ENCODE measurements at places on chromosomes 1 and 21. TPM values are rescaled to one million over a fixed set of nuclear protein-coding genes. Genes with fewer than 3 reads are reported as not detected.

GRCh38 chr21:33870768-33871167 lies 44.8 kb downstream of the ATP5PO start:
- H3K4me1 ChIP-seq: no peaks in the 10 kb centered on the region
- DNase-seq: peak; percentile 23
- no peak overlapping the region for H3K27ac ChIP-seq
- no peak overlapping the region for H3K4me3 ChIP-seq

GRCh38 chr1:16181887-16182719 lies 26.2 kb upstream of the EPHA2 start:
- H3K36me3 ChIP-seq: no peaks in the 10 kb centered on the region
- peaks cover 18% of the 10 kb centered on the region for H3K4me1 ChIP-seq
- H3K4me3 ChIP-seq: no peak overlapping the region
- H3K27me3 ChIP-seq: no peaks in the 10 kb centered on the region

GRCh38 chr1:143735764-143736461 lies 235.9 kb downstream of the FAM72C start:
- no peaks in the 10 kb centered on the region for H3K4me1 ChIP-seq
- H3K27me3 ChIP-seq: peaks cover 30% of the 10 kb centered on the region
- no peaks in the 10 kb centered on the region for H3K36me3 ChIP-seq
- no peak for DNase-seq
- peak overlapping the region; percentile 58 for H3K4me3 ChIP-seq
- peak overlapping the region; percentile 64 for H3K27ac ChIP-seq

GRCh38 chr1:29408831-29409605 lies 172.7 kb downstream of the PTPRU start:
- no peaks in the 10 kb centered on the region for H3K36me3 ChIP-seq
- H3K27me3 ChIP-seq: peaks cover 73% of the 10 kb centered on the region
- no peaks in the 10 kb centered on the region for H3K4me1 ChIP-seq
- H3K27ac ChIP-seq: no peak overlapping the region

GRCh38 chr1:1921901-1922701 lies 3.0 kb upstream of the TMEM52 start:
- H3K27me3 ChIP-seq: peaks cover 13% of the 10 kb centered on the region
- H3K27ac ChIP-seq: no peak overlapping the region
- peak; percentile 73 for DNase-seq
- peaks cover 24% of the 10 kb centered on the region for H3K4me1 ChIP-seq
- no peaks in the 10 kb centered on the region for H3K36me3 ChIP-seq

GRCh38 chr21:29072873-29073221 lies 601 bp downstream of the CCT8 start:
- peaks cover 30% of the 10 kb centered on the region for H3K36me3 ChIP-seq
- H3K27me3 ChIP-seq: no peaks in the 10 kb centered on the region
- no peak for DNase-seq
- peaks cover 45% of the 10 kb centered on the region for H3K4me1 ChIP-seq

GRCh38 chr1:178341261-178341956 lies 155.4 kb downstream of the CLEC20A start:
- no peak overlapping the region for H3K27ac ChIP-seq
- peaks cover 7% of the 10 kb centered on the region for H3K4me1 ChIP-seq
- no peaks in the 10 kb centered on the region for H3K27me3 ChIP-seq
- no peak for DNase-seq
- no peak overlapping the region for H3K4me3 ChIP-seq

GRCh38 chr21:15552914-15553494 lies 176.8 kb upstream of the USP25 start:
- H3K27ac ChIP-seq: no peak overlapping the region
- H3K4me3 ChIP-seq: no peak overlapping the region
- H3K27me3 ChIP-seq: no peaks in the 10 kb centered on the region
- no peaks in the 10 kb centered on the region for H3K4me1 ChIP-seq
- H3K36me3 ChIP-seq: no peaks in the 10 kb centered on the region

- no peaks in the 10 kb centered on the region for H3K4me1 ChIP-seq
- no peaks in the 10 kb centered on the region for H3K27me3 ChIP-seq
Observed at GRCh38 chr1:86939406-86939805, 25.0 kb downstream of the HS2ST1 start.

- no peaks in the 10 kb centered on the region for H3K36me3 ChIP-seq
- no peak overlapping the region for H3K27ac ChIP-seq
- H3K4me3 ChIP-seq: no peak overlapping the region
- peaks cover 12% of the 10 kb centered on the region for H3K27me3 ChIP-seq
- H3K4me1 ChIP-seq: no peaks in the 10 kb centered on the region
- DNase-seq: no peak
Observed at GRCh38 chr1:207993477-207994445, 82.8 kb upstream of the CD34 start.

- no peak overlapping the region for H3K27ac ChIP-seq
- no peak overlapping the region for H3K4me3 ChIP-seq
- no peaks in the 10 kb centered on the region for H3K4me1 ChIP-seq
- DNase-seq: no peak
- no peaks in the 10 kb centered on the region for H3K36me3 ChIP-seq
- H3K27me3 ChIP-seq: no peaks in the 10 kb centered on the region
Observed at GRCh38 chr1:244369256-244370057, 82.3 kb downstream of the ADSS2 start.

GRCh38 chr1:73914951-73915350 lies 283.0 kb downstream of the LRRIQ3 start:
- no peak for DNase-seq
- H3K4me1 ChIP-seq: no peaks in the 10 kb centered on the region
- no peaks in the 10 kb centered on the region for H3K36me3 ChIP-seq
- no peak overlapping the region for H3K27ac ChIP-seq

SDHB gene
- 83.4 TPM for total RNA-seq

TMEM82 gene
- not detected for total RNA-seq

NUDT4B gene
- total RNA-seq: 16.6 TPM

PRCC gene
- 61.9 TPM for total RNA-seq
